ENCODE measurements at places on chromosomes 16 and 17.
A peak's percentile ranks its signal among the peaks of the same experiment; 100 is the strongest.

GRCh38 chr17:44907729-44908470, 7.4 kb downstream of the GFAP start:
- no peak for DNase-seq

GRCh38 chr17:78376161-78376560, 2.3 kb upstream of the PGS1 start:
- DNase-seq = no peak

- DNase-seq = no peak
Observed at GRCh38 chr16:57711346-57711745, 16.7 kb downstream of the DRC7 start.

- DNase-seq = no peak
Observed at GRCh38 chr17:74241431-74241830, 28.1 kb downstream of the TTYH2 start.

- DNase-seq = no peak
Observed at GRCh38 chr16:3590736-3591435, 13.7 kb upstream of the NLRC3 start.

DNA sequence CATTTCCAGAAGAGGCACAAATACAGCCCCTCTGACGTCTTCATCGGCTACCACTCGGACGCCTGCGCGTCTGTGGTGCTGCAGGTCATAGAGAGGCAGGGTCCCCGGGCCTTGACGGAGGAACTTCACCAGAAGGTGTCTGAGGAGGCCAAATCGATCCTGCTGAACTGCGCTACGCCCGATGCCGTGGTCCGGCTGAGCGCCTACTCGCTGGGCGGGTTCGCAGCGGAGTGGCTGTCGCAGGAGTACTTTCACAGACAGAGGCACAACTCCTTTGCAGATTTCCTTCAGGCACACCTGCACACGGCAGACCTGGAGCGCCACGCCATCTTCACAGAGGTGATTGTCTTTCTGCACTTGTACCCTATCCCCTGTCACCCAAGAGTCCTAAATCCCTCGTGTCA, 67.0 kb upstream of the ENDOV start:
- DNase-seq = no peak

GRCh38 chr16:66254106-66254505, 112.4 kb upstream of the CDH5 start:
- DNase-seq = no peak

GRCh38 chr17:42193216-42193968, 902 bp downstream of the GHDC start:
- no peak for DNase-seq

DNA sequence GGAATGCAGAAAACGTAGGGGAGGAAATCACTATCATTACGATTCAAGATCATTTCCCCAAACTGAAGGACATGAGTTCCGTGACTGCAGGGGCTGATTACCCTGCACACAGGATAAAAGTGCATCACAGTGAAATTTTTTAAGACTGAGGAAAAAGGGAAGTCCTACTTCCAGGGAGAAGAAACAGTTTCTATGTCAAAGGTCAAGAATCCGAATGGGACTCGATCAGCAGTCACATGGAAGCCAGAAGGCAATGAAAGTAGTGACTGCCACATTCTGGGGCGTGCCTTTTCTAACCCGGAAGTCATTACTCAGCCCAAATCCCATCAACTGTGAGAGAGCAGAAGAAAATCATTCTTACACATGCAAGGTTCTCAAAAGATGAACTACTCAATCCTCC, 12.1 kb downstream of the ZZEF1 start:
- no peak for DNase-seq

DNA sequence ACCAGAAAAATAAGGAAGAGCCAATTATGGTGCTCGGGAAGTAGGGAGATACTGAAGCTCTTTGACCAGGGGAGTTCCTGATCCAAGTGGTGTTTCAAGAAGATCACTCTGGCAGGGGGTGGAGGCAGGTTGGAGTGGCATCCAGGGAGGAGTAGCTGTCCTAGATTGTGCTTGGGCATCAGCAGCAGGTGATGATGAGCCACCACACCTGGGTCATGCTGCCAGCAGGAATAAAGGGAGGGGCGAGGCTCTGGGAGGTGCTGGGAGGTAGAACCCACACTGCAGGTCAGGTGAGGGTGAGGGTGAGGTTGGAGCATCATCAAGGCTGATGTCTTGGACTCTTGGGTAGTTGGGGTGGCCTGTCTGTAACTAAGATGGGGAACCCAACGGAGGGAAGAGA, 35.4 kb upstream of the ADGRG1 start:
- no peak for DNase-seq

DNA sequence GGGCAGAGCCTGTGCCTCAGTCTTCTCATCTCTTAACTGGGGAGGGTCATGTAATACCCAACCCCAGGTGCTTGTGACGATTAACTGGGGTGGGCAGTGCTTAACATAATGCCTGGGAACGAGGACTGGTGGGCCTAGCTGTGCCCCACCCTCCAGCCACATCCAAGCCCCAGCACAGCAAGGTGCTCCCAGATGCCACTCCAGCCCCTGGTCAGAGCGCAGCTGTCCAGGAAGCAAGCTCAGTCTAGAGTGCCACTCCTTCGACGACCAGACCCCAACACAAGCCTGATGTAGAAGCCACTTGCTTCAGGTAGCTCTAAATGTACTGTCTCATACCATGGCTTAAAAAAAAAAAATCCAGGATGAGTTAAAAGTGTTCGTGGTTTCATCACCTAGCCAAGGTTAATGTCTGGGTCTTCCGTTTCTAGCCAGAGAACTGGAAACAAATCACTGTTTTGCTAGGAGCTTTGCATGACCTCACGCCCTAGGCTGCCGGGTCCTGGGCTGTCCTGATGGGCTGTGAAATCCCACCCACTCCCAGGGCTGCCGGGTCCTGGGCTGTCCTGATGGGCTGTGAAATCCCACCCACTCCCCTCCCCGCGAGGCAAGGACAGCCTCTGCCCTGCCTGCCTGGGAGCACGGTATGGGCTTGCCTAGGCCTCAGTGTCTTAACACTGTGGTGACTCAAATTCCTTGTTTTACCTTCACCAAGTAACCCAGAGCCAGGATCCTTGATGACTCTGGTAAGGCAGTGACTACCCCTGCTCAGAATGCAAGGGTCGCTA, 7.7 kb downstream of the MIEF2 start:
- no peak for DNase-seq

DNA sequence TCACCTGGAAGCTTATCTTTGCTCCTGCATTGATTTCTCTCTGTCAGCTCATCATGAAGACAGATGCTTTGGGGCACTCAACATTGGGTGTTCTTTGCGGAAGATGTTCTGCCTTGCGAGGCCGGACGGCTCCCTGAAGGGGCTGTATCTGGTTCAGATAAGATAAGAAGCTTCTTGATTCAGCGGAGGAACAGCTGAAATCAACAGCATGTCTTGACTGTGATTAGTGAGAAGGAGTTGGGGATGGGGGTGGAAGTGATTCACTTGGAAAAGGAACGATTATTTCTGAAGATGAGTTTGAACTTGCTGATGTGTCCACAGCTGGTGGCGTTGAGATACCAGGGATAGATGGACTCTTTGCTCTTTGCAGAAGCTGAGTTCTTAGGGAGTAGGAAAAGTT, 126.9 kb upstream of the WSCD1 start:
- no peak for DNase-seq

DNA sequence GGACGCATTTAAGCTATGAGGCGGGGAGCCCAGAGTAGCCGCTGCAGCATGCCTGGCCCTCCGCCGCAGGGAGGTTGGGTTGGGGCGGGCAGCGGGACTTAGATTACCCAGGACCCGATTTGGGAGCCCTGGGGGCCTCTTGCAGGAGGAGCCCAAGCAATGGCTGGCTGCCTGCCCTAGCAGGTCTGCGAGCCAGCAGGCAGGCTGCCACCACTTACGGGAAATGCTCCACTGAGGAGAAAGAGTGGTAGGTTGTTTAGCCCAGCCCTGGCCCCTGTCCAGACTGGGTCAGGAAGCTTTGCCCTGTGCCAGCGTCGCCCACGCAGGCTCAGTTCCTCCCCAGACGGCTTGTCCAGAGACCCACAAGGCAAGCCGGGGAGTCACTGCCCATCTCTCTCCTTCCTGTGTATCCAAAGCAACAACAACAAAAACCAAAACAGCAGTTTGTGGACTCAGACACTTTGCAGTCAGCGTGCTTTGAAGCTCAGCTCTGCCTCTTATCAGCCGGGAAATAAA, 10.3 kb upstream of the TVP23A start:
- peak; percentile 89 for DNase-seq

- no peak for DNase-seq
Observed at GRCh38 chr16:82943371-82943770, 316.6 kb downstream of the CDH13 start.

- no peak for DNase-seq
Observed at GRCh38 chr16:53053967-53054669, 673 bp upstream of the CHD9 start.

DNA sequence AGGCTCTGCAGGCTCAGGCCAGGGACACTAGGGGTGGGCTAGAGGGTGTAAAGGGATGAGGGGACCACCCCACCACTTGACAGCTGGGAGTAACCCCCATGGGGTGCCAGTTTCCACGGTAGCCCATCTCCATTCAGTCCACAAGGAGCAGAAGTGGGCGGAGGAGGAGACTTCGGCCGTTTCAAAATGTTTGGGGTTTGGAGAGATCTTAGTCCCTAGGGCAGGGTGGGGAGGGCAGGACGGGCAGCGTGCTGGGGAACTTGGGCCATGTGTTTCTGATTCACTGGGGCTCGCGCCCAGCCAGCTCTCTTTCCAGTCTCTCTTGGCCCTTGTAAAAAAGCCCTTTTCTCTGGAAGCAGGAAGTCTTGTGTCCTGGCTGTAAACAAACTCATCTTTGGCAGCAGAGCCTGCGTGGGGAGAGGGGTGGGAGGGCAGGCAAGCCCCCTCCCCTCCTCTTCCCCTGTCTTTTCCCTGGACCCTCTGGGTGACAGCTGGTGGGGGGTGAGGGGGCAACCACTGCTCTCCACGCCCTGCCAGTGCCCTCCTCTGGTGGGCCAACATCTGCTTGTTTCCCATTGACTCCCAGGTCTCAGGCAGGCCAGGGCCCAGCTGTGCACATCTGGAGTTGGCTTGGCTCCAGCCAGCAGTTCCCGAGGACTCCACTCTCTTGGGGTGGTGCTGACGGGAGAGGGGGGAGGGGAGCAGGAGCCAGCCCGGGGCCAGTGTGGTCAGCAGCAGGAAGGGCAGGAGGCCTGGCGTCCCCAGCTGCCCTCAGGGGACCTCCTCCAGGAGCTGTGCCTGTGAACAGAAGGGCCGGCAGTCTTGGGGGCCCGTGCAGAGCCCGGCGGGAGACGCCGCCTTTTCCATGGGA, 8.1 kb downstream of the CYGB start:
- no peak for DNase-seq

DNA sequence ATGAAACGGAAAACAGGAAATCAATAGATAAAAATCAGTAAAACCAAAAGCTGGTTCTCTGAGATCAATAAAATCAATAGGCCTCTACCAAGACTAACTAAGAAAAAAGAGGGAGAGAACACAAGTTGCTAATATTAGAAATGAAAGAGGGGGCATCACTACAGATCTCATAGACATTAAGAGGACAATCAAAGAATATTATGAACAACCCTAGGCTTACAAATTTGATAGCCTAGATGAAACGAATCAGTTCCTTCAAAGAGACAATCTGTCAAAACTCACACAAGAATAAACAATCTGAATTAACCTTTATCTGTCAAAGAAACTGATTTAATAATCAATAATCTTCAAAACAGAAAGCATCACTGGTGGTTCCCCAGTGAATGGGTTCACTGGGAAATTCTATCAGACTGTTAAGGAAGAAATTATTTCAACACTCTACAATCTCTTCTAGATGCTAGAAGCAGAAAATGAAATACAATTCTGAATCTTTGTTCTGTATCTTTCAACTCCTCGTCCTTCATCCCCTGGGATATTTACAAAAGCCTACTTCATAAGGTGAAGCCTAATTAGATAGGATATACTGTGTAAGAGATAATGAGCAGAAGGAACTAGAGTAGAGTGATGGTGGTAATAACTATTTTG, 4.4 kb downstream of the ABCA9 start:
- DNase-seq = no peak

DNA sequence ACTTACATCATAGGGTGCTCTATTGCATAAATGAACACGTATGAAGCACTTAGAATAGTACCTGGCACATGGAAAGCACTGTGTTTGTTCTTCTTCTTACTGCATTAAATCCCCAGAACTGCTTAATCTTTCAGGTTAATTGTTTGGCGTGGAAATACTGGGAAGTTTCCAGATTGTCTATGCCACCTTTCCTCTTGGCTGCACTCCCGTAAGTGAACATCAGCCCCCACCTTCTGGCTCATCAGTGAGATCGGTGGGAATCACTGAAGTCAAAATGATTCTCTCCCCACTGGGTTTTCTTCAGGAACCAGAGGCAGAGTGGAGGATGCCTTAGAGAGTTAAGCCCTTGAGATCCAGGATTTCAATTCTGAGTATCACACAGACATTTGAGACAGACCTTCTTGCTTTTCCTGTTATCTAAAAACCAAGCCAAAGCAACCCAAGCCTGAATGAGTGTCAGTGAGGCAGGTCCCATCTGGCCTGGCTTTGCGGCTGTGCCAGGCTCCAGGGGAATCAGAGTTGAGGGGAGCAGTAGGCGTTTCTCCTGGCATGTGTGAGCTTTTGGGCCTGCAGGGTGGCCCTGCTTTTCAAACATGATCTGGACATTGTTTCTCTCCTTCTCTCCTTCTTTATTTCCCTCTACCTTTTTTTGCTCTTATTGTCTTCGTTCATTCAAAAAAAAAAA, 59.1 kb downstream of the OTOA start:
- DNase-seq = no peak

DNA sequence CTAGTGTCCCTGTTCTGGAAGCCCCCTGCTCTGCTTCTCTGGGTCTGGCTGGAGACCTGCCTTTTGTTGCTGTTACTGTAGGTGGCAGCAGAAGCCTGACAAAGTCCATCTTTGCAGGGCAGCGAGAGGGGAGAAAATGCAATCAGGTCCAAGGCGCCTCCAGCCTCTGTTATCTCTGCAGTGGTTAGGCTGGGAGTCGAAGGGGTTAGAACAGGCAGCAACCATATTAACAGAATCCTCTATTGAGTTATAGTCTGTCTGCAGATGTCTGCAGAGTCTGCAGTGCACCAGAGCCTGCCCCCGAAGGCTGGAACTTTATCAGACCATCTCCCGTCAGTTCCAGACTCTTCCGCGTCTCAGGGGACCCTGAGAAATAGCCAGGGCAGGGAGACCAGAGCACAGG, 404.9 kb upstream of the EEF2KMT start:
- no peak for DNase-seq

DNA sequence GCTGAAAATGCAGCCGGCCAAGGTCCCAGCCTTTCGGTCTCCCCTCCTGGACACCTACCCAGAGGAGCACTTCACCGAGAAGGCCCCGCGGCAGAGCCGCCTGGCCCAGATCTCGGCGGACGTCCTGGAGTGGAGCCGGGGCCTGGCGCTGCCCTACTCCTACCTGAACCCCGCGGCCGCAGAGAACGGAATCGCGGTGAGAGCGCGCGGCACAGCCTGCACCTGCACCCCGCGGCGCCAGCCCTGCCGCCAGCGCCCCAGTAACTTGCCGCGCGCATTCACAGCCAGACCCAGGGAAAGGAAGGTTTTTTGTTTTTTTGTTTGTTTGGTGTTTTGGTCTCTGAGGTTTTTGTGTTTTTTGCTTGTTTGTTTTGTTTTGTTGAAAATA, 15.2 kb downstream of the ALOX12B start:
- DNase-seq = no peak

Data from NCI-H1092 (cell line).